Posterior cingulate gyrus (tissue), 11 donors: ENCODE measurements at places on chromosomes 7 and 10.

- DNase-seq, result peak; percentile 95
These were observed 2.6 kb downstream of the LDB1 start for GRCh38 chr10:102117391-102118159.

- DNase-seq, result no peak
These were observed 159.7 kb downstream of the CELF2 start for GRCh38 chr10:11177381-11177780.

DNA sequence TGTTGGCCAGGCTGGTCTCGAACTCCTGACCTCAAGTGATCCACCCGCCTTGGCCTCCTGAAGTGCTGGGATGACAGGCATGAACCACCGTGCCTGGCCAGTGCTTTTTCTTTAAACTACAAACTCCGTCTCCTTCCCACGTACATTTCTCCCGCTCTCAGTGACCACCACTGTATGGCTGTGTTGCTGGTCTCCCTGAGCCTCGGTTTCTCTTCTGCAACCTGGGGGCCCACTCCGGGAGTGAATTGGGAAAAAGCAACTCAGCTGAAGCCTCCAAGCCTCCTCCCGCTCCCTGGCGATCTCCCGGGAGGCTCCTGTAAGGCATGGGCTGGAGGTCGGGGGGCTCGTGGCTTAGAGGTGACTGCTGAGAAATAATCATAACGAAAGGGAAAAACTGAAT, 136.3 kb downstream of the ELFN1 start:
- DNase-seq, result no peak

- DNase-seq, result no peak
These were observed 69.5 kb downstream of the CACNA2D1 start for GRCh38 chr7:82373926-82374635.

- DNase-seq, result no peak
These were observed 106.2 kb downstream of the SORBS1 start for GRCh38 chr10:95454940-95455339.

DNA sequence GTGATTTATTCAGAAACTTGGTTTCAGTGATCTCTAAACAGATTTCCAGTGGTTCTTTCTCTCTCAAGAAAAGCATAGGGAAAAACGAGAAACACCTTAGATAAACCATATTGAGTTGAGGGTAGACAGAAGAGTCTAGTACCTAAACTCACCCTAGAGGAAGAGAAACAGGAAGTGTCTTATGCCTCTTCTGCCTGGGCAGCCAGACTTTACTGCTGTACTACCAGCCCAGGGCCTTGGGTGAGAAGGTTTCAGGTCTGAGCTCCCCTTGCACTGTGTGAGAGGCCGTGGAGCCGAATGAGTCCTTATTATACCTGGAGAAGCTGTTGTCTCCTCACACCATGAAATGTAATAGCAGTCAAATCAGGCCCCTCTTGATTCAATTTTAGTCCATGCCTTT, 18.2 kb downstream of the HIF1AN start:
- DNase-seq, result no peak
